ENCODE measurements at places on chromosomes 4 and X.

GRCh38 chr4:163613383-163613782 is 118.9 kb downstream of the TMA16 start:
- no peak for DNase-seq

GRCh38 chr4:171157462-171158082 is 655.6 kb upstream of the GALNTL6 start:
- DNase-seq = no peak

GRCh38 chr4:94032754-94033153 is 174.9 kb upstream of the SMARCAD1 start:
- DNase-seq = no peak

DNA sequence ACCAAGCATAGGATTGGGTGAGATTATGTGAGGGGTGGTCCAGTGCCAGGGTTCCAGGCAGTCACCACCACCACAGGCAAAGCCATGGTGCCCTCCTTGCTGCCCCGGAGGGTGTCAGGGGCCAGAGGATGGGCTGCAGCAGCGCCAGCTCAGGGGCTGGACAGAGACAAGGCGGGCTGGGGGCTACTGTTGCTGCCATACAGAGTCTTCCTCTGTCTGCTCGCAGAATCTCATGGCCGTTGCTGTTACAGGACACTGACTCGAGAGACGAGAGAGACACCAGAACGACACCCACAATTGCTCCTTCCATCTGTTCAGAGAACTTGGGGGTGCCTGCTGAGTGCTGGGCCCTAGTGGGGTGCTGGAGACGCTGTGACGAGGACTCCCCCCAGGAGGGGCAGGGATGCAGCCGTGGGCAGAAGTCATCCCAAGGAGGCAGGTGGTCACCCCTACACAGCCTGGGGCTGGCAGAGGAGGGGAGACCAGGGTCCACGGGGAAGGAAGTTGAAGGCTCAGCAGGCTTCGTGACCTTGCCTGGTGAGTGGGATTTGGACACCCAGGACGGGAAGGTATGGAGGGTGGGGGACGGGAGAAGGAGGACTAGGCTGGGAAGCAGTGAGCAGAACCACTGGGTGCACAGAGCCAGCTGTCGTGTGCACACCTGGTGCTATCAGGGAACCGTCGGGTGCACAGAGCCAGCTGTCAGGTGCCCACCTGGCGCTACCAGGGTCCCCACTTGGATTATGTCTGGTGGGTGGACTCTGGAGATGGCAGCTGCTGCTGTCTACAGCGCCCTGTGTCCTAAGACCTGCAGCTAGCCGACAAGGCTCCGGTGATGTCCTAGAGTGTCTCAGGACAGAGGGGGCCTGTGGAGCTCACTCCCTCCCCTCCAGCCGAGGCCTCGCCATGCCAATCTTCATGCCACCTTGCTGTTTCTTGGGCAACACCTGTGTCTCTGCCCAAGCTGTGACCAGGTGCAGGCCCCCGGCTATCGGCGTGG is 43.9 kb upstream of the HMX1 start:
- DNase-seq = no peak

GRCh38 chr4:5361968-5362367 is 310.7 kb downstream of the STK32B start:
- DNase-seq = no peak

DNA sequence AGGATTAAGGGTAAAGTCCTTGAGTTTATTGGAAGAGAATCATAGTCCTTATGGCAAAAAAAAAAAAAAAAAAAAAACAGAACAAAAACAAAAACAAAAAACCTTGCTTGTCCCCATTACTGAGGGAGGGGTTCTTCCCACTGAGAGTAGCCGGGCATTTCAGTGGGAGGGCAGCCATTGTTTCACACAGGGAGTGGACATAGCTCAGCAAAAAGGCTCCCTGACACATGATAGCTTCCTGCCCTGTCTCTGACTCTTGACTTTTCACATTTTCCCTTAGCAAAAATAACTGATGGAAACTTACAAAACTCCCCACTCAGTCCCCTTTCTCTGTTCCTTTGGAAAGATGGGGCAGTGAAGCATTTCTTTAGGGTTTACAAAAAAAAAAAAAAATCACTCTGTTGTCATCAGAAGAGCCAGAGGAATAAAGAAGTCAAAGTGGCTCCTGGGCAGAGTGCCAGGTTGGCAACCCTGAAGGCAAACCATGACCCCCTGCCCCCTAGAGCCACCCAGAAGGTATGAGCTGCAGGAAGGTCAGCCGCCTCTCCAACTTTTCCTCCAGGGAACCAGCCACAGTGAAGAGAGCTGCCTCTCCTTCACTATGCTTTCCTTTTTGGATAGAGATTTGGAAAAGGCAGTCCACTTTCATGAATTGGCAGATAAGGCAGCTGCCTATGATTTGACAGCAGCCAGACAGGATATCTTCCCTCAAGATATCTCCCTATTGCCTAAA is 170.6 kb downstream of the KDR start:
- DNase-seq = no peak

- peak; percentile 19 for DNase-seq
Observed at GRCh38 chrX:107537815-107538214, 88.4 kb downstream of the FRMPD3 start.

- DNase-seq = no peak
Observed at GRCh38 chrX:40845331-40845911, 110.1 kb upstream of the MED14 start.

DNA sequence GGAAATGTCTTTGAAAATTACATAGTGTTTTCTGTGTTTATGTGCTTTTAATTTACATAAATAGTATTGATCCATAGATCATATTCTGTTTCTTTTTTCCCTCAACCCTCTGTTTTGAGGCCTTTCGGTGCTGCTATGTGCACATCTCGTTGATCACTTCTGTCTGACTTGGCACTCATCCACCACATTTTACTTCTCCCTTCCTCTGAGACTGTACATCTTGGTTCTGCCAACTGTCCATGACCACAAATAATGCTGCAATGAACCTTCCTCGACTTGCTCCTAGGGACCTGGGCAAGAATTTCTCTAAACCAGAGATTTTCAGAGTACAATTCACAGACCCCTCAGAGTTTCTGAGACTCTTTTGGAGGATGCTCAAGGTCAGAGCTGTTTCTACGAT is 74.4 kb downstream of the RTL5 start:
- DNase-seq = no peak

GRCh38 chr4:9989918-9990635 is 31.2 kb downstream of the SLC2A9 start:
- no peak for DNase-seq

DNA sequence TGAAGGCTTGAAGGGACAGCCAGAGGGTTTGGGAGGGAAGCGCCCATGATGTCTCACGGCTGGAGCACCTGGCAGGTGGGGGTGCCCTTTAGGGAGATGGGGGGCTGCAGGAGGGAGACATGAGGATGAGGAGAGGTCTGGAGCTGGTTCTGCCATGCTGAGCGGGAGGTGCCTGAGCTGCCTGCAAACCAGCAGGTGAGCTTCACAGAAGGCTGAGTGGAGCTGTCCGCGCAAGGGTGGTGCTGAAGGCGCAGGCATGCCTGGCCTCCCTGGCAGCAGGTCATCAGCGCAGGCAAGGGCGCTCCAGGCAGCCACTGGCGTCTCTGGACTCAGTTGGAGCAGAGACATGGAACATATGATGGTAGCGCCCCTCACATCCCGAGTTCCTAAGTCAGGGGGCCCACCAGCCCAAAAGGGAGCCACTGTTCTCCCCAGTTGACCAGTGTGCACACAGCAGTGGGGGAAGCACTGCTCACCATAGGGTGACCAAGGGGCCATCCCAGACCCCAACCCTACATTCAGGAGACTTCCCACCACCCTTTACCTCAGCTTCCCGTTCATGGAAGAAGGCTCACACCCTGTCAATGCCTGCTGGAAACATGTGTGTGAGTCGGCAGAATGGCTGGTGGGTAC is 25.8 kb downstream of the ADRA2C start:
- no peak for DNase-seq

DNA sequence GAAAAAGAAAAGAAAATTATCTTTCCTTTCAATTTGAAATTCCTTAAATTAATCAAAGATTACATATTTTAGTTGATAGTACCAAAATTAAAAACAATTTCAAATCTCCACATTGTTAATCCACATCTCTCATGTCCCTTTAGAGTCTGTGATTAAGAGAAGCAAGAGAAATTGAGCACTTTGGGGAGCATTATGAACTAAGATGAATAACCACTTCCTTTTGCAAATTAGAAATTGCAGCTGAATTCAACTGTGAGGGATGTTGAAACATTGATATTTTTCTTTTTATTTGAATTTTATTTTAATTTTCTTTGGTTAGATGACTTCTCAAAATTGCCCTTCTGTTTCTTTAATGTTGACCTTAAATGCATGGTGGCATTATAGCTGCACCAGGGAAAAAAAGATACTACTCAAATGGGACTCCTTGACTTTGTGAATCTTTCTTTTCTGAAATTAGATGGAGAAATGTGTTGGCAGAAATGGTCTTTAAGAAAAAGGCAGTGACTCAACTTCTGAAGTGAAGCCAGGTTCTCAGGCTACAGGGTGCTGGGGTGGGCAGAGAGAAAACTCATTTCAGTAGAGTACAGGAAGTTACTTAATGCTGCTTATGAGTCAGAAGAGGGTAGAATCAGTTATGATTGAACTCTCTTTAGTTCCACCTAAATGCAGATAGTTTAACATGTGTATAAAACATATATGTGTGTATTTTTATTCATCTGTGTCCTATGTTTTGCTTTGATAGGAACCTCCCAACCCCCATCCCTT is 92.0 kb upstream of the TNIP3 start:
- DNase-seq = peak; percentile 39

GRCh38 chrX:72394518-72395170 is 88.9 kb upstream of the CITED1 start:
- DNase-seq = no peak

- DNase-seq = no peak
Observed at GRCh38 chr4:66558651-66559050, 888.4 kb upstream of the EPHA5 start.

- DNase-seq = no peak
Observed at GRCh38 chr4:85776579-85776978, 301.6 kb downstream of the ARHGAP24 start.

DNA sequence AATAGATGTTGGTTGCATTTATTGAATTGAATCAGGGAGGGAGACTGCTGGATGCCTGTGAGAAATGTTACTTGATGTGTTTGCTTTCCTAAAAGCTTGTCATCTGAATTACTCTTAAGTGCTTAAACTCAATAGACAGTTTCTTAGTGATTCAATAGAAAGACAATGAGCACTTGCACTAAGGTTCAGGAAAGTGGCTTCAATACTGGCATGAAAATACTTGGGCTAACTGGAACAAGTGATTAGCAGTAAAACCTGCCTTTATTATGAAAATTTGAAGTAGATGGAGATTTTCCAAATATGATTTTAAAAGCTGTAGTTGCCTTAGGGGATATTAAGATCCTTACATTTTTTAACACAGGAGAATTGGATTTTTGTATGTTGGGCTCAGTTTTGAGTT is 123.3 kb downstream of the RNF150 start:
- DNase-seq = no peak

DNA sequence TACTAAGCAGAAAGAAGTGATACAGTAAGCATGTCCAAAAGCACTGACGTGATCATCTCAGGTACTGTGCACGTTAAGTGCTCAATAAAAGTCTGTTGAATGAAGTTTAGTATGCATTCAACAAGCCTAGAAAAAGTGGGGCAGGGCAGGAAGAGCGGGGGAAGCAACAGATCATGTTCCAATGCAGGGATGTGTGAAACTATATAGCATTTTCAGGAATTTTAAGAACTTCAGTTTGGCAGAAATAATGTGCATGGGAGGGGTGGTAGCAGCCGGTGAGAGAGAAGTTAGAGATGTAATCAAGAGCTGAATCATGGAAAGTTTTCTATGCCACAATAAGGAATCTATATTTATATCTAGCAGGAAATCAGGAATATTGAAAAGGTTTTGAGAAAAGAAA is 19.2 kb upstream of the CCNA2 start:
- no peak for DNase-seq

DNA sequence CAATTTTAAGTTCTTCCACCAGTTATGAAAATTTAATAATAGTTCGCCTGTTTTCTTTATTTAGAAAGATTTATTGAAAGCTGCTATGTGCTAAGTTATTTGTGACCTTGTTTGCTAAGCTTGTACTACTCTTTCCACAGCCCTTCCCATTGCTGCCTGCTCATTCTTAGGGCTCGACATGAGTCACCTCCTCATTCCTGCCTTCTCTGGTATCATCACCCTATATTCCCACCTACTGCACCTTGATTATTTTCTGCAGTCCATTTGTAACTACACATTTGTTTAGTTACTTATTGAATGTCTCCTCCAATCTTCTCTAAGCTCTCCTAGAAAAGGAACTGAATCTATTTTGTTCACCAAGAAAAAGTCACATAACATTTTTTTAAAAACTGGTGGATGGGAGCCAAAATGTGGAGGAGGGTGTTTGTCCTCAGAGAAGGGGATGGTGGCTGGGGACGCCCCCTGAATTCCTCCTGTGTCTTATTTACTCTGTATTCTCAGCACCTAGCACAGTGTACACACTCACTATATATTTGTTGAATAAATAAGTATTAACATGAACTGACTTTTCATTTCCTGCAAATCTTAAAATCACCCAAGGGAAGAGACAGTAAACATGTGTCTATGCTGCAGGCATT is 3.7 kb upstream of the RAB9A start:
- no peak for DNase-seq

GRCh38 chr4:81722290-81722851 is 250.7 kb upstream of the RASGEF1B start:
- DNase-seq = no peak

DNA sequence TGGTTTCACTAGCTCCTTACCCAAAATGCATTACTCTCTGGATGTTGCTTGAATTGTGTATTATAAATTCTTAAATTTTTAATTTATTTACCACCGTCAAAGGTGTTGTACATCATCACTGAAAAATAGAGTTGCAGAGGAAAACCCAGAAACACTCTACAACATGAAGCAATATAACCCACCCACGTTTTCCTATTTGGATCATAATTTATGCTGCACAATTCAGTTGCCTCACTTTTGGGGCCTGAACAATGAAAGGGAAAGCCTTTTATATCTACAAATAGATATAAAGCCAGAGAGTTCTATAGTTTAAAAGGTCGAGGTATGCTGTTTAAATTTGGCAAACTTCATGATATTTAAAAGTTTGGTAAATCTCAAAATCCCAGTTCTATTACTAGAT is 115.4 kb downstream of the MGST2 start:
- DNase-seq = no peak

DNA sequence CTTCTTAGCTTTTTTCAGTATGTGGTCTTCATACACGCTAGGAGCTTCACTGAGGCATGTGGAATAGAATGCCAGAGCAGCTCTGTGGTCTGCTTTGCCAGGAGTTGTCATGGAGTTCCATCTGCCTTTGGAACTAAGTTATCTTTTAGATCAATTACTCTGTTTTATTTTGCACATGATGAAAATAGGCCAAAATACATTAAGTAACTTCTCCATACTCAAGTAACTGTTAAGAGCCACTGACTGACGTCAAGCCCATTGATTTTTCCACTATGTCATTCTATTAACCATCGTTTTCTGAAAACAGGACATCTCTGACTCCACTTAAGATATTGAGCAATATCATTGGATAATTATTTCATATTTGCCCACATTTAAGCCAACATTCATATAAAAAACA is 415.1 kb upstream of the MAD2L1 start:
- no peak for DNase-seq

- DNase-seq = no peak
Observed at GRCh38 chr4:71261633-71262121, 77.1 kb upstream of the SLC4A4 start.

- DNase-seq = no peak
Observed at GRCh38 chrX:10759141-10759799, 138.9 kb upstream of the MID1 start.

Measured in stimulated activated CD4-positive, alpha-beta T cell treated with anti-CD3 and anti-CD28 coated beads, Interleukin-2, amount 100 ng/mL, for 24 hours (primary cell).